ENCODE measurements at places on chromosomes 5 and 9.

DNA sequence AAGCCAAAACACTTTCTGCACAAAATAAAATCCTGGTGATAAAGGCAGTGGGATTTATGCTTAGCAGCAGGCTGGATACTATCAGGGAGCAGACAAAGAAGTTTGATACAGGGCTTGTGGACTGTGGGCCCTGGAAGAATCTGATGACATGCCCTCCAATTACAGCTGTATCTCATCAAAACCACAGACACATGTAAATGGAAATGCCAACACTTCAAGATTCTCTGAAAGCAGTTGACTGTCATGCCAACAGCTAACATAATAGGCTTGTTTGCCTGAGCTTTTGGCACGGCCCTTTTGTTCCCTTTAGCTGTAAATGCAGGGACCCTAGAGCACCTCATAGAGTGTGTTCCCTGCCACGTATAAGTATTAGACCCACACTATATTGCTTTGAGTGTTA, 114.4 kb downstream of the STK32A start:
- no peaks in the 10 kb centered on the region for H3K4me1 ChIP-seq
- H3K4me3 ChIP-seq = no peak overlapping the region
- DNase-seq = no peak

DNA sequence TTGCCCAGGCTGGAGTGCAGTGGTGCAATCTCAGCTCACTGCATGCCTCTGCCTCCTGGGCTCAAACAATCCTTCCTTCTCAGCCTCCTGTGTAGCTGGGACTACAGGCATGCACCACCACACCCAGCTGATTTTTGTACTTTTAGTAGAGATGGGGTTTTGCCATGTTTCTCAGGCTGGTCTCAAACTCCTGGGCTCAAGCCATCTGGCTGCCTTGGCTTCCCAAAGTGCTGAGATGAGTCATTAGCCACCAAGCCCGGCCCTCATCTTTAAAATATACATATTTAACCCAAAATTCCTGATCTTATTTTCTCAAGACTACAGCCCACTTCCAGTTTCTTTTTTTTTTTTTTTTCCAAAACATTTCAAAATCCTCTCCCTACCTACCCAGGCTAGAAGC, 31.7 kb upstream of the MINAR2 start:
- H3K4me3 ChIP-seq = no peak overlapping the region
- no peaks in the 10 kb centered on the region for H3K4me1 ChIP-seq

DNA sequence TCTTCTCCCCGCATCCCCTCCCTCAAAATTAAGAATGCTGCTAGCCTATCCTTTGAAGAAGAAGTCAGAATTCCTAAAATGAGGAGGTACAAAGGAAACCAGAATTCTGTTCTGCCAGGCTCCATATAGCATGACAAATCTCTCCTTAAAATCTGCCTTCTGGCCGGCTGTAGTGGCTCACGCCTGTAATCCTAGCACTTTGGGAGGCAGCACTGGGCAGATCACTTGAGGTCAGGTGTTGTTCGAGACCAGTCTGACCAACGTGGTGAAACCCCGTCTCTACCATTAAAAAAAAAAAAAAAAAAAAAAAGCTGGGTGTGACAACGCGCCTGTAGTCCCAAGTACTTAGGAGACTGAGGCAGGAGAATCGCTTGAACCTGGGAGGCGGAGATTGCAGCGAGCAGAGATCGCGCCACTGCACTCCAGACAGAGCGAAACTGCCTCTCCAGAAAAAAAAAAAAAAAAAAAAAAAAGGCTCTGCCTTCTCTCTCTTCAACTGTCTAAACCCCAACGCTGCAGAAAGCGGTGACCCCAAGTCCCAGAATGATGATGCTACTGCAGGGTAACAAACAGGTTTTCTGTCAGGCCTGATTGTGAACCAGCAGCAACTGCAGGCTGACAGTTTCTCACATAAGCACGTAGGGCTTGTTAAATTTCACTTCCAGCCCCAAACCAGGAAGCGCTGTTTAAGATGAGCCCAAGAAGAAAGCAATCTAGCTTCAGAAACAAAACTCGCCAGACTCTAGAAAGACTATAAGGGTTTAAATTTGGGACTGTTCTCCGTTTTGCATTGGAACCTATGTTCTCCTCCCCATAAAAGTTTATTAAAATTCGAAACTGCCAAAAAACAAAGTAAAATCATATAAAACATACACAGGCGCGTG, 963 bp upstream of the CAST start:
- H3K4me3 ChIP-seq = peak overlapping the region; percentile 98
- H3K36me3 ChIP-seq = peaks cover 12% of the 10 kb centered on the region
- DNase-seq = peak; percentile 32

- no peak overlapping the region for H3K27ac ChIP-seq
- no peak for DNase-seq
- H3K4me3 ChIP-seq = no peak overlapping the region
- H3K4me1 ChIP-seq = no peaks in the 10 kb centered on the region
- H3K36me3 ChIP-seq = no peaks in the 10 kb centered on the region
Measured at GRCh38 chr5:13740471-13740870, 204.0 kb downstream of the DNAH5 start.

- peaks cover 51% of the 10 kb centered on the region for H3K4me1 ChIP-seq
- H3K27me3 ChIP-seq = no peaks in the 10 kb centered on the region
- no peak overlapping the region for H3K27ac ChIP-seq
- H3K36me3 ChIP-seq = peaks cover 18% of the 10 kb centered on the region
- DNase-seq = no peak
Measured at GRCh38 chr9:110130211-110130610, 77.7 kb downstream of the C9orf152 start.

DNA sequence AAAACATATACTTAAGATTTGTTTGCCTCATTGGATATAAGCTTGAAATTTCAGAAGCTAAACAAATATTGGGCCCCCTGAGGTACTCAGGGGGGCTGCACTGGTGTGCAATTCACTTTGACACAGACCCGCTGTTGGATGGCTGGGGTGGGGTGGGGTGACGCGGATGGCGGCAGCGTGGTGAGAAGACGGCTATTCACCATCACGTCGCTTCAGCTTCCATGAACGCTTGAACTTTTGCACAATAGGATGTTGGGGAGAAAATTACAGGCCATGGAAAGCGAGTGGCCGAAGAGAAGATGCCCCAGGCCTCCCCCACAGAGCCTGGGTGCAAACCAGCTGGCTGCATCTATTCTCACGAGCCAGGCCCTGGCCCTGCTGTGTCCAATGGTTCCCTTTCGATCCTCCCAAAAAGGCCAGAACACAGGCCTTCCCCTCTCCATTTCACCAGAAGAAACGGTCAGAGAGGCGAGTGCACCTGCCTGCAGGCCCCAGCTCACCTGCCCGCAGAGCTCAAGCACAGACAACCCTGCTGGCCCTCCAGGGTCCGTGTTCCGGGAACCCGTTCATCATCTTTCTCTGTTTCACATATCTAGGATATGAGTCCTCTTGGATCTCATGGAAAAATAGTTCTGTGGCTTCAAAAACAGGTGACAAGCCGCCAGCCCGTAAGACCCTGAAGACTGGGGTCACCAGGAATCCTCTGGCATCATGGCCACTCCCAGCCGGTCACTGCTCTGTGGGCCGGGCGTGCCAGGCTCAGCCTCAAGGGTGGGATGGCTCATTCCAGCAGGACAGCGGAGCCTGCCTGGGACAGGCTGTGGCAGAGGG, 46.8 kb upstream of the SARDH start:
- no peak overlapping the region for H3K27ac ChIP-seq
- peaks cover 8% of the 10 kb centered on the region for H3K4me1 ChIP-seq
- no peaks in the 10 kb centered on the region for H3K27me3 ChIP-seq
- no peaks in the 10 kb centered on the region for H3K36me3 ChIP-seq

DNA sequence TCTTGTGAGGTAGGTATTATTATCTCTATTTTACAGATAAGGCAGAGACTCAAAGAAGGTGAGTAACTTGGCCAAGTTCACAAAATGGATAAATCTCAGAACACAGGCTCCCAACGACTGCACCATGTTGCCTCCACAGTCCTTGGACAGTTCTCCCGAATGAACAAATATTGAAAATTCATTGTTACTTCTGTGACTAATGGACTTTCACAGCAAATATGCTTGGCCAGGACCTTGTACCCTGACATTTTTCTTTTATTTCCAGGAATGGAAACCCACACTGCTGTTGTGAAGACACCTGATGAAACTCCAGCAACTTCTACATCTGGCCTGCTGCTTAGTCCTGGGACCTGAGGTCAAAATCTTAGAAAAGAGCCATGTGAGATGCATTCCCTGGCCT, 2.5 kb upstream of the CYSTM1 start:
- no peak overlapping the region for H3K4me3 ChIP-seq
- DNase-seq = no peak
- peaks cover 29% of the 10 kb centered on the region for H3K27me3 ChIP-seq
- H3K27ac ChIP-seq = no peak overlapping the region
- no peaks in the 10 kb centered on the region for H3K36me3 ChIP-seq

DNA sequence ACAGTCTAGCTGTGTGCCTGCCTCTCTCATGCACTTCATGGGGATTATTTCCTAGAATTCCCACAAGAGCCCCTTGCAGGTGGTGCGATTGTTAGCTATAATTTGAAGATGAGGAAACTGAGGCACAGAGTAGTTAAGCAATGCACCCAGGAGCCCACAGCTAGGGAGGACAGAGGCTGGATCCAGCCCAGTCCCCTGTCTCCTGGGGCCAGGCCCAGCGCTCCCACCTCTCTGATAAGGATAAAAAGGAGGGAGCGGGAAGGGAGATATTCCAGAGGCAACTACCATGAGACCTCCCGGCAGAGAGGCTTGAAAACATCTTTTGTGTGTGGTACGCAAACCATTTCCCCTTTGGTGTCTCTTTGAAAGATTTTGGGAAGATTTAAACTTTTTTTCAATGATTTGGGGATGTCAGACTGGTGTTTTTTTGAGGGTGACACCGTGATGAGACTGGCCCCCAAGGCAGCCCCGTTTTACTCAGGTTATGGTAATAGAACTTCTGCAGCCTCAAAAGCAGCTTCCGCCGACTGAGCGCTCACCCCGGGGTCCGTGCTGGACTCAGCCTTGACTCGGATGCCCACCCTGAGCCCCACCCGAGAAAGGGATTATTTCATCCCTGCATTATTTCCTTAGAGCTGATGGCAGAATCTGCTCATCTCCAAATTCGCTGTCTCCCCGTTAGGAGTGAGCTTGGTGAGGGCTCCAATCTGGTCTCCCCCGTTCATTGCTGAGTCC, 144.7 kb upstream of the IER5L start:
- H3K27me3 ChIP-seq = no peaks in the 10 kb centered on the region
- no peaks in the 10 kb centered on the region for H3K36me3 ChIP-seq
- no peak overlapping the region for H3K4me3 ChIP-seq

DNA sequence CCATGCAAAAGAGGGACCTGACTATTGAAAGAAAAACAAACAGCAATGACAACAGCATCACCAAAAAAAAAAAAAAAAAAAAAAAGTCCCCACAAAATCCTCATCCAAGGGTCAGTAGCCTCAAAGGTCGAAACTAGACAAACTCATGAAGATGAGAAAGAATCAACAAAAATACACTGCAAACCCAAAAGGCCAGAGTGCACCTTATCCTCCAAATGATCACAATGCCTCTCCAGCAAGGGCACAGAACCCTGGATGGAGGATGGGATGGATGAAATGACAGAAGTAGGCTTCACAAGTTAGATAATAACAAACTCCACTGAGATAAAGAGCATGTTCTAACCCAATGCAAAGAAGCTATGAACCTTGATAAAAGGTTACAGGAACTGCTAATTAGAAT, 250.4 kb upstream of the GRAMD2B start:
- no peaks in the 10 kb centered on the region for H3K36me3 ChIP-seq
- no peaks in the 10 kb centered on the region for H3K27me3 ChIP-seq
- H3K4me3 ChIP-seq = no peak overlapping the region
- H3K4me1 ChIP-seq = no peaks in the 10 kb centered on the region
- DNase-seq = no peak

DNA sequence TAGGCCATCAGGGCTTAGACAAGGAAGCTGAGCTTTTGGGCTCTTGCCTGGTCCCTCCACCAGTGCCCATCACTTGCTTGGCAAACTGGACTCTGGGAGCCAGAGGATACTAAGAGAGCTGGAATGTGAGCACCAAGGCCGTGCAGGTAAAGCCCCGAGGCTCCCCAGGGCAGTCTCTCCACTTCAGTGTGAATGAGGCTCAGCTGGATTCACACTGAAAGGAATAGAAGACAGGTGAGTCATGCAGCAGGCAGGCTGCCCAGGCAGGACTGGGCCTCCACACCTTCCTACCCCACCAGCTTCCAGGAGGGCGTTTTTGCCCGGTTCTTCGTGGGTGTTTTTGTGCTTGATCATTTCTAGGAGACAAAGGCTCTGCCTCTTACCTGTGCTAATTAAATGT, 7.3 kb upstream of the CTSV start:
- peaks cover 17% of the 10 kb centered on the region for H3K27me3 ChIP-seq
- DNase-seq = no peak
- no peak overlapping the region for H3K27ac ChIP-seq
- no peak overlapping the region for H3K4me3 ChIP-seq
- no peaks in the 10 kb centered on the region for H3K4me1 ChIP-seq

GRCh38 chr9:110837401-110838005, 168.9 kb downstream of the MUSK start:
- H3K27ac ChIP-seq = no peak overlapping the region
- no peaks in the 10 kb centered on the region for H3K36me3 ChIP-seq
- no peaks in the 10 kb centered on the region for H3K27me3 ChIP-seq
- no peaks in the 10 kb centered on the region for H3K4me1 ChIP-seq
- no peak for DNase-seq
- H3K4me3 ChIP-seq = no peak overlapping the region

DNA sequence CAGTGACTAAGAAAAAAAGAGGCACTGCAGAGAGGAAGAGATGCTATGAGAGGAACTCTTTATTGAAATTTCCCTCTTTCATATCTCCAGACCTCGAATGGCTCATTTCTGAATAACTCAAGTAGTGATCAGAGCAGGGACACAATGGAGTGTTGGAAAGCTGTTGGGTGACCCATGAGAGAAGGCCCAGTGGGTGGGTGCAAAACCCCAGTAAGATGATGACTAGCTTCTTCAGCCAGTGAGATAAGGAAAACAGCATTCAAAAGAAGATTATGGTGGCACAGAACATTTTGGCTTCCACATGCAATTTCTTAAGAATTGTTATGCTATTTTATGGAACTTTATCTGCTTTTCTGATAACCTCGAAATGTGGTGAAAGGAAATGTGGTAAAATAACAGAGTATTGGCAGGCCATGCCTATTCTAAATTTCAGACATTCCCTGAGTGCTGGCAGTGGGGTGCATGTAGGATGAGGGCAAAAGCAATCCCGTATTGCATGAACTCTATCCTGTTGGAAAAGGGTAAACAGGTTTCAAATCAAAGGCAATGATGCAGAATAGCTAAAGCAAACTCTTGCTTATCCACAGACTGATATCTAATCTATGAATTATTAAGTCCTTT, 128.0 kb upstream of the KLF9 start:
- no peaks in the 10 kb centered on the region for H3K36me3 ChIP-seq
- H3K27me3 ChIP-seq = no peaks in the 10 kb centered on the region
- no peak overlapping the region for H3K4me3 ChIP-seq
- no peak for DNase-seq

Measured in T-helper 2 cell treated with Interferon-gamma antibody and Interleukin-4, amounts not matched to agents 5 μg/mL and 100 μg/mL, for 36 hours (primary cell).